ENCODE measurements at places on chromosomes 11 and 22.

DNA sequence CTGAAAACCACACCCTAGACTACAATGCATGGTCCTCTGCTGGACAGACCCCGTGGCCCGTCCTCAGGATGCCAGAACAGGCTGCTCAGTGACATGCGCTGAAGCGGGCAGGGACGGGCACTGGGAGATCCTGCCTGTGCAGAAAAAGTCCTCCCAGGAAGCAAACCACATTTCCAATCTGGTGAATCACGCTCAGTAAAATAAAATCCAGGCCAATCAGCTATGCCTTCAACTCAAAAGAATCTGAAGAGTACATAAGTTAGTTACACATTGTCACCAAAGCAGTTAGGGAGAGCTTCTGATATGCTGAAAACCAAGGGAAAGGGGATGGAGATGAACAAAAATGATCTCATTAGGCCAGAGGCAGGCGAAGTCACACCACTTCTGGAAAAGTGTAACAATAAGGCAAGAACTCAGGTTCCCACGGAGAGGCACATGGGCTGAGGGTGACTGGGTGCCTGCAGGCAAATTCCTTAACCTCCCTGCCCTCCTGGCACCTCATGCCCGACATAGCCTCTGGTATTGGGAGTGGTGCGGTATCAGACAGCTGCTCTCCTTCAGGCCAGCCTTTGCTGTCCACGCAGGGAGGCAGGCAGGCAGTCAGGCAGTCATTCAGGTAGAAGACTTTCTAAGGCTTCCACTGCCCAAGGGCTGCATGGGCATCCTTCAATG is 66.4 kb downstream of the APOL5 start:
- no peak for DNase-seq

DNA sequence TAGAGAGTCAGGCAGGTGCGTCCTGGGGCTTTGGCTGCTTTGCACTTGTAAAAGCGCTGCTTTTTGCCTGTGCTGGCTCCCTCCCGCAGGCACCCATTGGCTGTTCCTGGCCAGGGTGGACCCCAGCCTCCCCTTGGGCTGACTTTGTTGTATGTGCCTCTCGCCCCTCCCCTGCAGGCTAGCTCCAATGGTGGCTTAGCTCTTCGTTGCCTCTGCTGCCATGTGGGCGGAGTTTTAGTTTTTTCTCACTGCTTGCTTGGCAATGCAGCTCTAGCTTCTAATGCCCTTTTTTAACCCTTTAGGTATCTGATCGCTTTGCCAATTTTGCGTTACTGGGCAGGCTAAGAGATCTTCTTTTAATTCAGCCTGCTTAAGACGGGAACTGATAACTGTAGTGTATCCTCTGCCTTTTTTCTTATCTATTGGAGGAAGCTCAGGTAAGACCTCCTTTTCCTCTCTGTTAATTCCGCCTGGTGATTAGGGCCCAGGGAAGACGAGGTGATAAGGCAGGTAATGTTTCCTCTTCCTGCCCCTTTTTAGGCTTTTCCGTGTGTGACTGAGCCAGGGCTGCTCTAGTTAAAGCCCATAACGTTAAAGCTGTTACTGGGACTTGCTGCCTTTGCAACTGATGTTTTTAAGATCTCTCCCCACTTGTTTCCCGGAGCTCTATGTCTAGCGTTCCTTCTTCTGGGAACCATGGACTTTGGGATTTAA is 11.7 kb upstream of the GLYATL1 start:
- DNase-seq: no peak

DNA sequence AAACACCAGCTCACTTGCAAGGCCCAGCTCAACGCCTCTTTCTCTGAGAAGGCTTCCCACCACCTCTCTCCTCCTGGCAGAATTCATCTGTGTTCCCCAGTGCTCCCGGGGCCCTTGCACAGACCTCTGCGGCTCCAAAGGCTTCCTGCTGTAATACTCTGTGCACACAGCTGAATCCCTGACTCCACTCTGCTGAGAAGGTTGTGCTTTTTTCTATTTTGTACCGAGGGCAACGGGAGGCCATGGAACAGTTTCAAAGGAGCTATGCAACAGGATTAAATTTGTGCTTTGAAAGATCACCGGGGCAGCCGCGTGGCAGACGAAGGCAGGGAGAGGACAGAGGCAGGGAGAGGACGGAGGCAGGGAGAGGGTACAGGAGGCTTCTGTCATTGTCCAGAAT is 49.2 kb upstream of the SYT7 start:
- no peak for DNase-seq

- no peak for DNase-seq
Observed at GRCh38 chr11:112769170-112769569, 192.1 kb upstream of the NCAM1 start.

DNA sequence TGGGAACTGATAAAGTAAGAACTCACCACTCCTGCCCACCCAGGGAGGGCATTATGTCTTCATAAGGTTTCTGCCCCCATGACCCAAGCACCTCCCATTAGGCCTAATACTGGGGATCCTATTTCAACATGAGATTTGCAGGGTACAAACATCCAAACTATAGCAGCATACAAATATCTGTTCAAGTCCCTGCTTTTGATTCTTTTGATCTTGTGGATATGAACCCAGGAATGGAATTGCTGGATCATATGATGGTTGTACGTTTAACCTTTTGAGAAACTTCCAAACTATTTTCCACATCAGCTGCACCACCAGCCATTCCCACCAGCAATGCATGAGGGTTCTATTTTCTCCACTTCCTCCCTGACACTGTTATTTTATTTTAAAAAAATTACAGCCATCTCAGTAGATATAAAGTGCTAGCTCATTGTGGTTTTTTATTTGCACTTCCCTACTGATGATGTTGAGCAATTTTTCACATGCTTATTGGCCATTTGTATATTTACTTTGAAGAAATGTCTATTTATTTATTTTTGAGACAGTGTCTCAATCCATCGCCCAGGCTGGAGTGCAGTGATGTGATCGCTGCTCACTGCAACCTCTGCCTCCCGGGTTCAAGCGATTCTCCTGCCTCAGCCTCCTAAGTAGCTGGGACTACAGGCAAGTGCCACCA is 7.1 kb upstream of the ATG16L2 start:
- no peak for DNase-seq

DNA sequence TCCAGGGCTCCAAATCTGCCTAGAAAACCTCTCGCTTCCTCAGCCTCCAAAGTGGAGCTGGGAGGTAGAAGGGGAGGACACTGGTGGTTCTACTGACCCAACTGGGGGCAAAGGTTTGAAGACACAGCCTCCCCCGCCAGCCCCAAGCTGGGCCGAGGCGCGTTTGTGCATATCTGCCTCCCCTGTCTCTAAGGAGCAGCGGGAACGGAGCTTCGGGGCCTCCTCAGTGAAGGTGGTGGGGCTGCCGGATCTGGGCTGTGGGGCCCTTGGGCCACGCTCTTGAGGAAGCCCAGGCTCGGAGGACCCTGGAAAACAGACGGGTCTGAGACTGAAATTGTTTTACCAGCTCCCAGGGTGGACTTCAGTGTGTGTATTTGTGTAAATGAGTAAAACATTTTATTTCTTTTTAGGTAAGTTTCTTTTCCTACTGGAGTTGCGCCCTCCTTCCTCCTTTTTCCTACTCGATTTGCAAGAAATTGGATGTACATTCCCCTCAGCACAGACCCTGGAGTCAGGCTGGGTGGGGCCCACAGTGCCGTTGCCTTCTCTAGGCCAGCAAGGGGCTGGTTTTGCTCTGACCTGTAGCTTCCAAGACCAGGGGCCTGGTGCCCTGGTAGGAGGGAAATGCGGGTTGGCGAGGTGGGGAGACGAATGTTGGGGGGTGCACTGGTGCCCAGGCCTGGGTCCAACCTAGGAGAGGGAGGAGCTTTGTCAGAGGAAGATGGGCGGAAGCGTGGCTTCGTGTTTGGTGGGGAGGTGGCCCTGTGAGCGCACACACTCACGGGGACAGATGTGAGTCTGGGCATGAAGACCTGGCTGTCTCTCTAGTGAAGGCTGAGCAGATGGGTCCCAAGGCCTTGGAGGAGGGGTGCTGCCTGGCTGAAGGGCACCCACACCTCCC is 50.6 kb downstream of the ST14 start:
- DNase-seq: no peak

GRCh38 chr11:89667001-89667400 is 43.1 kb upstream of the TRIM77 start:
- no peak for DNase-seq

DNA sequence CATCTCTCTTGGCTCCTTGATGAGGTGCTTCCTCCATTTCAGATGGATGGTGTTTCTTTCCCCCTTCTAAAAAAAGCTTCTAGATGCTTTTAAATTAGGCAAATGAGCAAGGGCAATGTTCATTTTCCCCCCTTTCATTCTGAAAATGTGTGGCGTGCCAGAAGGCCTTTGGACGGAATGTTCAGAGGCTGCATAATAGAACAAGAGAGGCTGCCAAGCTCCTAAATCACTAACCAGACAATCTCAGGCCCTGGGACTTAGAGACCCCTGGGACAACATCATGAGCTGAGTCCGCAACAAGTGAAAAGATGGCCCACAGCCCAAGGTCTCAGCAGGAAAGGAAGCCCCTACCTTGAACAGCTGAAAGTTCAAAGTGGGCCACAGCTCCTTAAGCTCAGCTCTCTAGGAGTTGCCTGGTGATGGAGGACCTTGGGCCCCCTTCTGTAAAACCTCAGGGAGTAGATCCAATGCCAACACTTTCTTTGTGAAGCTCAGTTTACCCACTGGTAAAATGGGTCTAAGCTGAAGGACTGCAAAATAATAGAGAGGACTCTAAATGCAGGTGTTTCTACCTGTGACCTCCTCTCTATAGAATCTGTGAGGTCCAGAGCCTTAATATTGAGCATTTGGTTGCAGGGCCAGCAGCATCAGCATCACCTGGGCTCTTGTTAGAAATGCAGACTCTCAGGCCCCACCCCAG is 144.0 kb downstream of the FBXO7 start:
- DNase-seq: no peak

DNA sequence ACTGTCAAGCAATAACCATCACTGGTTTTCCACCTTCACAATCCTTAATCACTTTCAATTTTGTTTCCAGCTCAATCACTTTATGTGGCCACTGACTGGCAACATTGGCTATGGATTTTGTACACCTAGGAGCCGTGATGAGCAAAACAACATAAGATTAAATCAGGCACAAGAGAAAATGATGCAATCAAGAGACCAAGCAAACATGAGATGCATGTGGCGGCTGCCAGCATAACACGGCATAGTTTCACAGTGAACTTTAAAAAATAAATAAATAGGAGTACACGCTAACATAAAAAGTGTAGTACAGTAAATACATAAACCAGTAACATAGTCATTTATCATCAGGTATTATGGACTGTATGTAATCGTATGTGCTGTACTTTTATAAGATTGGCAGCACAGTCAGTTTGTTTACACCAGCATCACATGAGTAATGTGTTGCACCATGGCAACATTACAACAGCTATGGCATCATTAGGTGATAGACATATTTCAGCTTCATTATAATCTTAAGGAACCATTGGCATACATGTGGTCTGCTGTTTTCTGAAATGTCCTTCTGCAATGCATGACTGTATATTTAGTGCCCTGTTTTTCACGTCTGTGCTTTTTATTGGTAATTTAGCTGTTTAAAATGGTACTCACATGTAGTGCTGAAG is 83.3 kb upstream of the PRDM11 start:
- no peak for DNase-seq

DNA sequence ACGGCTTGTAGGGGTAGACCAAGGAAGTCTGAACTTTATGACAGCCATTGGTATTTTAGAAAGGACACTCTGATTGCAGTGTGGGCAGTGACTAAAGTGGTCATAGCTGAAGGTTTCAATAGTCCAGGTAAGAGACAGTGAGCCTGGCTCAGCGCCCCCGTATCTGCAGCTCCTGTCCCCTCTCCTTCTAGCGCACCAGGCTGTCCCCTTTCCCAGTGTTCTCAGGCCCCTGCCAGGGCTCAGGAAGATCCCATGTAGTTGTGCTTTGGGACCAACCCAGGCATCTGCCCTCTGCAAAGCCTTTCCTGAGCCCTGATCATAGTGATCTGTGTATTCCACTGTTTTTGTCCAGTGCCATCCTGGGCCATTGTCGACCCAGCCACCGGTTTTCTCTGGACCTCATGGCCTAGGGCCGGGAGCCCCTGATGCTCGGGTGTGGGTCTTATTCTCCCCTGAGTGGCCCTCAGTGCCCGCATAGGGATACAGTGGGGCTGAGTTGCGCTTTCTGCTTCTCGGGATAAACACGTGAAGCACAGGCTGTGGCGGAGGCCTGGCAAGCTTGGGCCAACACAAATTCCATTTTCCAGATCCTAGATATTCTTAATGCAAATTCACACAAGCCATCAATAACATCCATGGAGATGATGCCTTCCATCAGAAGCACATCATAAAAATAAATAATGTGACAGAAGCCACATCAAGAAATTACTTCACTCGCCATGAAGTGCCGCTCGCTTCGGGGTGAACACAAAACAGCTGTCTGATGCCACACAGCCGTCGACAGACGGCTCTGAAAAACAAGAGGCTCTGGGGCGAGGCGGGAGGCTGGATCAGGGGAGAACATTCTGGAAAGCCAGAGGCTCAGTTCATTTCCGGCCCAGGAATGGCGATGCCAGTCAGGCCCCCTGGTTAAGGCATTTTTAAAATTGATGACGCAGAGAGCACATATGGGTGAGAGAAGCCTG is 805.0 kb downstream of the TBC1D22A start:
- DNase-seq: no peak

GRCh38 chr11:33941637-33942160 is 49.8 kb upstream of the LMO2 start:
- DNase-seq: no peak

DNA sequence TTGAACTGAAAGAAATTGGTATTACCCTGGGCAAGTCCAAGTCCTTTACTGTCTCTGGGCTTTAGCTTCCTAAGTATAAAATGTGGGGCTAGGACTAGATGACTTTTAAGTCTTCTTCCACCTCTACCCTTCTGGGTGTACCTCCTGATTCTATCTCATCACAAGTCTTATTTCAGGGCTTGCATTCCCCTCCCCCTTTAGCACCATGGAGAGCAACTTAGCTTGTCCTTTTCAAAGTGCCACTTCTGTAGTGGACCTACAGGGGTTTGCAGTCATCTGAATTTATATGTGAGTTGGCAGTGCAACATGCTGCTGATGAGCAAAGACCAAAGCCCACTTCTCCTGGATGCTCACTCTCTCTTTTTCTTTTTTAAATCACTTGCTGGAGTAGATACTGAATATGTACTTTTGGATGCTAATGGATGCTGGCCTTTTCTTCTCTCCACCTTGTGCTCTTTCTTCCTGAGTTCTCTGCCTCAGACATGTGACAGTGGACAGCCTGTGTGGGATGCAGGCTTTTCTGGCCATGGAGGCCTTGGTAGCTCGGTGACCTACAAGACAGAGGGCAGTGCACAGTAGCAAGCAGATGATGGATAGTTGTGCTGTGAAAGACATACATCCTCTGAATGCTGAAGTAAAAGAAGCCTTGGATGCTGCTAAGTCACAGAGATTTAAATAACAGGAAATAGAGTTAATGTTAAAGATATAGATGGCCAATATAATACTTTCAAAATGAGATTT is 185.0 kb downstream of the NELL1 start:
- DNase-seq: no peak

Data from GM13977 (cell line).